ENCODE measurements at places on chromosomes 11 and 22.

DNA sequence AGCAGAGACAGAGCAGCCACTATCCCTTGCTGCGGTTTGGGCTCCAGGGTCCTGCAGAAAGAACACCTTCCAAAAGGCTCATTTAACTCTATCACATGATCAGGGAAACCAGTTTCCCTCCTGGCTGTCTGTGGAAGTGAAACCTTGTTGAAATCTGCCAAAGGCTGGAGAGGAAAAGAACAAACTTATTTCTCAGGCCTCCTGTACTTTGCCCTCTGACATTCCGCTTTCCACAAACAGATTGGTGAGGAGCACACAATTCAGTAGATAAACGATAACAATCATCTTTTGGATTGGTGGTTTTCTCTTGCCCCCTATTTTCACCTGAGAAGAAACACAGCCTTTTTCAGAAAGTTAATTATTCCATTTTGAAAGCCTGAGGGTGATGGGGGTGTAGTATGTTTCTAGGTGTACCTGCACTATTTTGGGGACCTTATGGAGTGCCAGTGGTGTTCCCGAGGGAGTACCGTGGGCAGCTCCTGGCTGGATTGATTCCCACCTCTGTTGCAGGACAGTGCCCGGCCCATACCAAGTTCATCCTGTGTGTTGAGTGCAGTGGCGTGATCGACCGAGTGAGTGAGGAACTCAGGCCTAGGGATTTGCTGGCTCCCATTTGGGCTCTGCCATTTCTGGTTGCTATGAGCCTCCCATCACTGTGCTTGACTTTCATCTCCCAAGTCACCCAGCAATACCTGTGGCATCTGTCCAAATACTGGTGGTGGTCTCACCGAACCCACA lies 102.0 kb downstream of the TBC1D22A start:
- DNase-seq: no peak

- DNase-seq: no peak
These were observed 172.8 kb upstream of the B3GAT1 start for GRCh38 chr11:134584706-134585445.

DNA sequence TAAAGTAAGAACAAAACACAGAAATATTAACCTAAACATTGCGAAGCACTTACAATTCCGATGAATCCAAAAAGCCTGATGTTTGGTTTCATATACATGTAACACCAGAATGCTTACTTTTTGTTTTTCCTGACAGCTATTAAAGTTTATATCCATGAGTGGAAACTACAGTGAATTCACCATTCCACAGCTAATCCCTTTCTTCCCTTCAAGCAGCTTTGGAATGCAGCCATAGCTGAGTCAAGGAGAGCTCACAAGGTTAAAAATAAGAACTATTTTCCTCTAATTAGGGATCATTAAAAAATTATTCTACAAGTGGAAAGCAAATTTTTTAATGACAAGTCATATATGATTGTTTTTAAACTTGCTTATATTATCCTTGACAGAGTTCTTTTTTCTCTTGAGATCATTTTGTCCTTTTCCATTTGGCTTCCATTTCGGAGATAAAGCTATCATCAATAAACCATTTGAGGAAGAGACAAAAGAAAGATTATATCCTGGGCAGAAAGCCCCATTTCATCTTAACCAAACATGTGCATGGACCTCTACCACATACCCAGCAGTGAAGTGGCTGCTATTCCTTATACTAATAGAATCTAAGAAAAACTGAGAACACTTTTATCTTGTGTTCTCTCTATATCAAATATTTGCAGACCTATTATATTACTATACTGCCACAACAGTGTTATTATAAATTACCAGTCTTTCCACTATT lies 19.7 kb upstream of the FIBIN start:
- no peak for DNase-seq

GRCh38 chr11:45141631-45142030 lies 4.8 kb upstream of the PRDM11 start:
- DNase-seq: no peak

- no peak for DNase-seq
These were observed 13.6 kb downstream of the LRRC75B start for GRCh38 chr22:24579258-24579601.
